ENCODE measurements at places on chromosomes 3 and 15.

DNA sequence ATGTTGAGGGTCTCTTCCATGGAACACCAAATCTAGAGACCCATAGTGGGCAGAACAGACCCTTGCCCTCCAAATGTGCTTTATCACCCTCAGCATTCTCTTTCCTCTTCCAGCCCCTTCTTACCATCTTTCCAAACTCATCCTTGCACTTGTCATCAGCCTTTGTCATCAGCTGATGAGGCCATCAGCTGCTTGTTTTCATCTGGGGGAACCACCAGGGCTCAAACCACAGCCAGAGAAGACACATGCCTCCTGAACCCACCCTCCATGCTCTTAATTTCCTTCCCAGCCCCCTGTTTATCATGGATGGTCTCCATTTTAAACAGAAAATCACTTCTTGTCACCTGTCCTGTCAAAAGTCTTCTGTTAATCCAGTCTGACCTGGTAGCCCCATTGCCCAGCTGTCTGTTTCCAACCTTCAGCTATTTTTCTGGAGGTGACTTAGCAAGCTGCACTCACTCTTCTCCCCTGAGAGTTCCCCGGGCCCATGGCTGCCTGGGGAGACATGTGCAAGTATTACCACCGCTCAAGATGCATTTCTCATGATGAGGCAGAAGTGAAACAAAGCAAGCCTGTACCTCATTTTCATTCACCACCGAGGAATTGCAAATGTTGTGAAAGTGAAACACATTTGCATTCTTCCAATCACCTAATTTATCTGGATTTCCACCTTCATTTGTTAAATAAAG lies 14.7 kb upstream of the SYNM start:
- no peak for DNase-seq

GRCh38 chr3:52554026-52554755 lies 17.8 kb downstream of the UQCC5 start:
- no peak for DNase-seq

- DNase-seq = peak; percentile 22
These were observed 621 bp downstream of the ANXA2 start for GRCh38 chr15:60396958-60397771.

GRCh38 chr3:138941259-138941885 lies 5.6 kb downstream of the FOXL2 start:
- DNase-seq = no peak

GRCh38 chr15:63112871-63113270 lies 8.8 kb upstream of the LACTB start:
- no peak for DNase-seq

DNA sequence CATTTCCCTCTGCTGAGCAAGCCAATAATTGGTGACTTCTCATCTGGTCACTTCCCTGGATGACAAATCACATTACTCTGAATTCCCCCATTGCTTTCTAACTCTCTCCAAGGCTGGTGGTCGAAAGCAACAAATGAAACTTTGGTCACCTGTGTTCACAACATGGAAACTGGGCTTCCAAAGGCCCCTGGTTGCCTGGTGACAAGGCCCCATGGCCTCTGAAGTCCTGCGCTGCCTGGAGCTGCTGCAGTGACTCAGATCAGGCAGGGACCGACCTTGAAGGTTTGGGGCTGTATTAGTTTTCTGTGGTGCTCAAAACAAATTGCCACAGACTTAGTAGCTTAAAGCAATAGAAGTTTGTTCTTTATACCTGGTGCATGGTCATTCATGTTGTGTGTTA lies 345.3 kb downstream of the WDR72 start:
- no peak for DNase-seq

DNA sequence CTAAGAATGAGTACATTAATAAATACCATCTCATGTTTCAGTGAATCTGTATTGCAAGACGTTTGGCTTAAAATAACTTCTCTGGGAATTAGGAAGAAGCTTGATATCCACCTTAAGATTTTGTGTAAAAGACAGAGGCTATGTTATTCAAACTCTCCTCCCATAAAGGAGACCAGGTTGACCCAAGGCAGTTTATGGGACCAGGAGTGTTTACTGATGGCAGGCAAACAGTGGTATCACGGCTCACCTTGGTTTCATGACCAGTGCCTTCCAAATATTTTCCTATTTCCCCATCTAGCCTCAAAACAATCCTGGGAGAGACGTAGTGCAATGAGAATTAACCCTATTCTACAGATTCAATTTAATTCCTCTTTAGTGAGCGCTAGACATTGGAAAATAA lies 90.2 kb upstream of the SNTN start:
- DNase-seq = no peak

DNA sequence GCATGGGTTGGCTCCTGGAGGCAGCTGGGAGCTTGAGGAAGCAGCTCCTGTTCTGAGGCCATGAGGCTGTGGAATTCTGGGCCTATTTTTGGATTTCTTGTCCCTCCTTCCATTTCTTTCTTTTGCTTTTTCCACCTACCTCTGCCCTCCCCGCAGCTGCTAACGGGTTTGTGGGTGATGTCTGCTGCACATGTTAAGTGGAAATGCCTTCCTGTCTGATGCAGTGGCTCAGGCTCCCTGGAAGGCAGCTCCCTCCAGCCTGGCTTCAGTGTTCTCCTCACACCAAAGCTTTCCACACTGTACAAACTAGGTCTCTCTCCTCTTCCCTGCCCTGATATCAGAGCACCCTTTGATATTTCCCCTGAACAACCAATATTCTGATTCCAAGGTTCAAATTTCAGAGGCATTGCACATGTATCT lies 33.8 kb upstream of the ESYT3 start:
- DNase-seq = no peak

DNA sequence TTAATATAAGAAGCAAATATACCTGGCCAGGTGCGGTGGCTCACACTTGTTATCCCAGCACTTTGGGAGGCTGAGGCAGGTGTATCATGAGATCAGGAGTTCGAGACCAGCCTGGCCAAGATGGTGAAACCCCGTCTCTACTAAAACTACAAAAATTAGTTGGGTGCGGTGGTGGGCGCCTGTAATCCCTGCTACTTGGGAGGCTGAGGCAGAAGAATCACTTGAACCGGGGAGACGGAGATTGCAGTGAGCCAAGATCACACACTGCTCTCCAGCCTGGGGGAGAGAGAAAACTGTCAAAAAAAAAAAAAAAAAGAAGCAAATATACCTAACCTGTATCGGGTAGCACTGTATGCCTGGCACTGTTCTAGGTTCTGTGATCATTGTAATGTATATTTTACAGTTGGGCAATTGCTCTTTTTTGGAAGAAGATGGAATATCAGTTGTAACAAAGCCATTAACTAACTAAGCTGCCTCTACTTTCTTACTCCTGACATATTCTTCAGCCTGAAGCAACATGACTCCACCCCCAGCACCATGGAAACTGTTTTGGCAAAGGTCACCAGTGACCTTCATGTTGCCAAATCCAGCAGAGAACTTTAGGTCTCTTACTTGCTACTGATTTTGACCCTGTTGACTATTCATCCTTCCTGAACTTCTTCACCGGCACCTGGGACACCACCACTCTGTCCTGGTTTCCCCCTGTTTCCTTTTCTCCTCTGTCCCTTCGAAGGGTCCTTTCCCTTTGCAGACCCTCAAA lies 203.8 kb downstream of the RPLP1 start:
- DNase-seq = no peak

- no peak for DNase-seq
These were observed 79.2 kb upstream of the KLF13 start for GRCh38 chr15:31247404-31247803.

GRCh38 chr3:42991341-42992315 lies 12.5 kb downstream of the GASK1A start:
- DNase-seq = no peak

DNA sequence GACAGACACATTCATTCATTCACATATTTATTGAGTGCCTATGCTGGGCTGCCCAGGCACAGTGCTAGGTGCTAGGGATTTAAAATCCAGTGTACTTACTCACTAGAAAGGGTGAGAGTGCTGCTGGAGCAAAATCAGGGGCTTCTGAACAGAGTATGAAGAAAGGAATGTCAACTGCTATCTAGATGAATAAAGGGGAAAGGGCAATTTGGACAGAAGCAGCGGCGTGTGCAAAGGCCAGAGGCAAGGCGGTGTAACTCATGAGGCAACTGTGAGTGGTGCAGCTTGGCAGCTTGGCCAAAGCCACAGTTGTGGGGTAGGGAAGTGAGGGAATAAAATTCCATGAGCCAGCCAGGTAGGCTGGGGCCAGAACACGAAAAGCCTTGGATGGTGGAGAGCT lies 76.7 kb downstream of the RAD18 start:
- no peak for DNase-seq

DNA sequence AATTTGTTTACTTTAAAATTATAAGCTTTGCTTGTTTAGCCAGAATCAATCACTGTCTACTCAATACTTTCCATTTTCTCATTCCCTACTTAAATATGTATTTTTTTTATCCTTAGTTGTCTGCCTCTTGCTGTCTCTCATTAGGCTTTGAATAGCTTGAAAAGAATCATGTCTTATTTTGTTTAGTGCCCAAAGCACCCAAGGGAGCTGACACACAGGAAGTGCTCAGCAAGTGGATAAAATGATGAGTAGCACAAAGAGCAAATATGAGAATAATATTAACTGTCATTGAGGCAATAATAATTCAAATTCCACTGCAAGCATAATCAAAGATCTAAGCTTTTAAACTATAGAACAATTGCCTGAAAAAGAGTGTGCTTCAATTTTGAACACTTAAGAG lies 19.0 kb upstream of the IL1RAP start:
- DNase-seq = no peak

- no peak for DNase-seq
These were observed 81.8 kb upstream of the COL6A5 start for GRCh38 chr3:130263708-130264107.

DNA sequence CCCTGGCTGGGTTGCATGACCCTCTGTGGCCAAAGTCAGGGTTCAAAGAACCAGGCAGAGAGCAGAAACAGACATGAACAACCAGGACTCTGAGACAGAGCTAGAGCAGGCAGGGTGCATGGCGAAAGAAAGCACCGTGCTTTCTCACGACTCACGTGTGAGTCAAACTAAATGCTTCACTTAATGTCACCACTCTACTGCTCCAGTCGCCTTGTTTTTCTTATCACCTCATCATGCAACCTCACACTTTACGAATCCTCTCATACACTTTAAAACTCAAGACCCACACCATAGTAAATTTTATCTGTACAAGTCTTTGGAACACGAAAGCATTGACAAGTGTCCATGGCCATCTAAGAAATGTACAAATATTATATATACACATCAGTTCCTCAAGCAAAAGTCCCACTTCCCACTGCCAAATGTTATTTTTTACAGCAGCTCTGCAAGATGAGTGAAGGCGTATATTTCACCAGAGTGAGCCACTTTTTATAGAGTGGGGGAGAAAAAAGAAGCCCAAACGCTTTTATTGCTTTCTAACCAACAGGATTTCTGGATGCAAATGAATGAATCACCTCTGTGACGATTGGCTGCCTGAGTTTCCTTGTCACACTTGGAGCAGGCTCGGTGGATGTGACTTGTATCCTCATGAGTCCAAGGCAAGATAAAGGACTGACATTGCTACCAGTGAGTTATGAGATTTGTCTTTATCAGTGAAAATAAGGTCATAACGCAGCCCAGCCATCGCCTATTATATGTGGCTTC lies 16.0 kb upstream of the MEGF11 start:
- no peak for DNase-seq

DNA sequence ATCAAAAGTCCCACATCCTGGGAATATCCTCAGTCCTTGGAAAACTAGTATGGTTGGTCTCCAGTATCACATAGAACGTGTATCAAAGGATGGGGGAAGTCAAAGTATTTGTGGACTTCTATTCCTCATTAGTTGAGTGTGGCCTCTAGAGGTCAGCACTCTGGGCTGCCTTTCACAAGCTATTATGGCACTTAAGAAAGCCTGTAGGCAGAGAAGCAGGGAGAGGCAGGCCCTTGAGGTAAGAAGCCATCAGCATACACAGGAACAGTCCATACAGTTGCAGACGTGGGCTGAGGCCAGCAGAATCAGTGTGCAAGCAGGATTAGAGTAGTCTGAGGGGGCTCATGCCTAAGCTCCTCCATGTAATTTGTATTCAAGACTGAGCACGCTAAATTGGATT lies 341.7 kb downstream of the CLSTN2 start:
- DNase-seq = no peak

GRCh38 chr3:20105513-20106280 lies 65.5 kb downstream of the KAT2B start:
- DNase-seq = no peak

DNA sequence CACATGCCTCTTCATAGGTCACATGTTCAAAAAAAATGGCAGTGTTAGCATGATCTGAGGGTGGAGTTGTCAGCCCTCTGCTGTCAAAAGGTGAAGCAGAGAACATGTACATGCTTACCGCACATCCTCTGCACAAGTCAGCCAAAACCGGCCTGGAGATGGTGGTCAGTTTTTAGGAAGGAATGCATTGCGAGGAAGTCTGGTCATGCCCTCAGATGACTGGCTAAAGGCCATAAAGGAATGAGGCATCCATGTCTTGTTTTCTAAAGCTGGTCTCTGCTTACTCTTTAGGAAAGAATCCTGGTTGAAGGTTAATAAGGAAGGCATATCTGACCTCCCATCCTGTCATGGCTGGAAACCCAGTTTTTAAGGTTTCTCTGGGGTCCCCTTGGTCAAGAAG lies 292.0 kb upstream of the CCDC54 start:
- no peak for DNase-seq

GRCh38 chr3:72044231-72044855 lies 259.4 kb upstream of the PROK2 start:
- no peak for DNase-seq

GRCh38 chr15:34772312-34772711 lies 17.5 kb upstream of the GJD2 start:
- DNase-seq = no peak

- DNase-seq = no peak
These were observed 40.5 kb upstream of the HES1 start for GRCh38 chr3:194095464-194095863.

Data from stimulated activated naive CD4-positive, alpha-beta T cell (primary cell).